CD4-positive, alpha-beta T cell treated with Interleukin-4 for 4 hours (primary cell): ENCODE measurements at places on chromosomes 7 and 10.
A peak's percentile ranks its signal among the peaks of the same experiment; 100 is the strongest.

GRCh38 chr10:22854935-22855421 lies 72.9 kb upstream of the ARMC3 start:
- DNase-seq = no peak

- no peak for DNase-seq
Measured at GRCh38 chr7:30912021-30912730, 523 bp downstream of the AQP1 start.

DNA sequence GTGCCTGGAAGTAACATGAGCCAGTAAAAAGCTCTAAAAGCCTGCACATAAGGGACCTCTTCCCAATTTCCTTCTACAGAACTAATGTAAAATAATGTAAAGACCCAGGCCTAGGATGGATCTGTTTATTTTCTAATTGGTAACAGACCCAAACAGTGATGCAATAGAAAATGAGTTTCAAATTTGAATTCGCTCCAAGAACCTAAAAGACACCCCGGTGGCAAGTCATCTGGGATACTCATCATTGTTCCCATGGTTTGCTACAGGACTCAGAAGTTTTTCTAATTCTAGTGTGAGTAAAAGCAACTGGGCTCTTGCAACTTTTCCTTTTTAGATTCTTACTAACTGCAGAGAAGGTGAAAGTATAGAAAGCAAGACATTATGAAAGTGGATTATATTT lies 271.3 kb upstream of the CACNA2D1 start:
- no peak for DNase-seq

DNA sequence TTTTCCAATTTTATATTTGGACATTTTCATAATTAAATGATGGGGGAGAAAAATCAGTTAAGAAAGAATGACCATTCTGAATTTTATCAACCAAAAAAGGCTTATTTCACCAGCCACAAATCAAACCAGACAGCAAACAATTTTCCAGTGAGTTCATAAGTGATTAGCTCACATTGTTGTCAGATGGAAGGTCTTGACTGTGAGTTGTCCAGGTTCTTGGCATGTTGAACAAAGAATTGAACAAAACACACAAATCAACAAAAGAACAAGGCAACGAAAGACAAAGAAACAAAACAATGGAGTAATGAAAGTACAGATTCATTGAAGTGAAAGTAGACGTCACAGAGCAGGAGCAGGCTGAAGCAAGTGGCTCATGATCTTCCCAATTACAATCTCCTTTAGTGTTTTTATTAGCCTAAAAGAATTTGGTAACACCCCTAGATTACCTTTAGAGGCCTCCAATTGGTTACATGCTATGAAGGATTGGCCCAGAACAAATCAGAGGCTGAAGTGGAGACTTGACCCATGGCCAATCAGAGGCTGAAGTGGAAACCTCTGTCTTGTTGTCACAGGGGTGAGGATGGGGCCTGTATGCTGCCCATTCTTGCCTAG lies 248.7 kb downstream of the NEBL start:
- DNase-seq = no peak

DNA sequence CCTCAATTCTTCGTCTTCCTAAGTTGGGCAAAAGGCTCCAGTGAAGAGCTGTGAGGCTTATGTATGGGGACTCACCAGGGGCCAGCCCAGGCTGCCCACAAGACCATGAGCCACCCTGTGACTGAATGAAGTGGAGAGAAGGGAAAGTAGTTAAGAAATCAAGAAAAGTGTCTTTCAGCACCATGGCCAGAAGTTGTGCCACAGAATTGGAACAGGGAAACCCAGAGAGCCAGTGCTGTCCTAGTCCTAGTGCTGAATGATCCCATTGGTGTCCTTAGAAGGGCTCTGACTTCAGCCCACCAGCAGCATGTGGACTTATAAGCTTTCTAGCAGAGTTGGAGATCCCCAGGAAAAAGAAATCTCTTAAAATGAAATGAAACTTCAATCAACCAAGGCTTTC lies 37.0 kb upstream of the CCSER2 start:
- no peak for DNase-seq

GRCh38 chr7:128081808-128082207 lies 50.6 kb upstream of the LRRC4 start:
- DNase-seq = no peak

DNA sequence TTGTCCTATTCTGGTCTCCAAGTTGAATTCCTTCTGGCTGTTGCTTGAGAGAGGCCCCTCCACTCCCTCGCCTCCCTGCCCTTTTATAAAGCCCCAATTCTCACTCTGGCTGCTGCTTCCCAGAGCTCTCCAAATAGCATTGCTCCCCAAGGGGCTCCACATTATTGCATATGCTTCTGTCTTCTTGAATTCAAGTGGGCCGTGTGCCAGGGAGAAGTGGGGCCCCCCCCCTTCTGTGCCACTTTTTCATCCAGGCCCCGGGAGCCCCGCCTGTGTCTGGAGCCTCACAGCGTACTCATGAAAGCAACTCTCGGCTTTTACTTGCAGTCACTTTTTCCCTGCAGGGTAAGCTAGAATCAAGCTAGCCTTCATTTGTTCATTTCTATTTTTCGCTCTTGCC lies 265.1 kb downstream of the CCSER2 start:
- DNase-seq = no peak

GRCh38 chr7:152383341-152384234 lies 52.2 kb downstream of the KMT2C start:
- no peak for DNase-seq

DNA sequence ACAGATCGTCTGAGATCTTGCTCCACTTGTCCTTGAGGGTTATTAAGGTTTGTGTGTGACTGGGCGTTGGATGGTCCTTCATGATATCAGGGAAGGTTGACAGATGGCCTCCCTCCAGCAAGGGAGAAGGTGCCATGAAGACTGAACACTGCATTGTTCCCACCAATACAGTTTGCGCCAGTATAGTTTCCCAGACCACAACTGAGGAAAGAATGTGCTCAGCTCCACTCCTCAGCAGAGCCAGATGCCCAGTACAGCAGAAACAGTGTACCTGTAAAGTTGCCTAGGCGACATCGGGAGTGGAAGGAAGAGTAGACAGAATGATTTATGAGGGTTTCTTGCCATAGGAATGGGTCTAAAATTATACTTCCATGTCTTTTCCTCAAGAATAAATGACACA lies 137.5 kb downstream of the ST7 start:
- no peak for DNase-seq

GRCh38 chr7:130344271-130344866 lies at the start of gene CPA5:
Gene CPA5, plus strand, starts transcription at chr7:130344816. Its CDS starts 1,670 bp downstream, at chr7:130346486.
- no peak for DNase-seq

- peak; percentile 60 for DNase-seq
Measured at GRCh38 chr7:77199013-77199966, at the start of gene FGL2. Gene FGL2, minus strand, starts transcription at chr7:77199819. Its CDS starts 26 bp downstream, at chr7:77199793.

GRCh38 chr10:130854151-130854550 lies 457.4 kb downstream of the TCERG1L start:
- DNase-seq = no peak

DNA sequence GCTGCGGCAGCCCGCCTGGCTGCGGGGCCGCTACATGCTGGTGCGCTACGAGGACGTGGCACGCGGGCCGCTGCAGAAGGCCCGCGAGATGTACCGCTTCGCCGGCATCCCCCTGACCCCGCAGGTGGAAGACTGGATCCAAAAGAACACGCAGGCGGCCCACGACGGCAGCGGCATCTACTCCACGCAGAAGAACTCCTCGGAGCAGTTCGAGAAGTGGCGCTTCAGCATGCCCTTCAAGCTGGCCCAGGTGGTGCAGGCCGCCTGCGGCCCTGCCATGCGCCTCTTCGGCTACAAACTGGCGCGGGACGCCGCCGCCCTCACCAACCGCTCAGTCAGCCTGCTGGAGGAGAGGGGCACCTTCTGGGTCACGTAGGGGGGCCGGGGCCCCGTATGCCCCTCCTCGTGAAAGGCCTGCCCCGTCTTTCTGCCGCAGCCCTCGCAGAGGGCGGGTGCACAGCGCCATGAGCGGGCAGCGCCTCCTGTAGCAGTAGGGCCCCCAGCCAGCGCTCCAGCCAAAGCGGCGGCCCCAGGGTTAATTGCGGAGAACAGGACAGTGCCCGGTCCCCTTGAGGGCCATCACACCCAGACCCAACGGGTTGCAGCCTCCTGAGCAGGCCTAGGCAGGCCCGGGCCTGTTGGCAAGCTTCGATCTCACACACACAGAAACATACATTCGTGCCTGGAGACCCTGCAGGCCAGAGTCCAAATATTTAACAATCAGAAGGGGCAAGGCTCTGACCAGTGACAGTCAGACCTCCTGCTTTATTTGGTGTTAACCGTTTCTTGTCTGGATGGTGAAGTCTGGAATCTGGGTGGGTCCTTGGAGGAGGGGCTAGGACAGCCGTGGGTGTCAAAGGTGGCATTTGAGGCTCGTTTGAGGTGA lies 44.1 kb downstream of the CHST3 start:
- DNase-seq = no peak

- no peak for DNase-seq
Measured at GRCh38 chr7:112167147-112167546, 39.1 kb downstream of the DOCK4 start.

DNA sequence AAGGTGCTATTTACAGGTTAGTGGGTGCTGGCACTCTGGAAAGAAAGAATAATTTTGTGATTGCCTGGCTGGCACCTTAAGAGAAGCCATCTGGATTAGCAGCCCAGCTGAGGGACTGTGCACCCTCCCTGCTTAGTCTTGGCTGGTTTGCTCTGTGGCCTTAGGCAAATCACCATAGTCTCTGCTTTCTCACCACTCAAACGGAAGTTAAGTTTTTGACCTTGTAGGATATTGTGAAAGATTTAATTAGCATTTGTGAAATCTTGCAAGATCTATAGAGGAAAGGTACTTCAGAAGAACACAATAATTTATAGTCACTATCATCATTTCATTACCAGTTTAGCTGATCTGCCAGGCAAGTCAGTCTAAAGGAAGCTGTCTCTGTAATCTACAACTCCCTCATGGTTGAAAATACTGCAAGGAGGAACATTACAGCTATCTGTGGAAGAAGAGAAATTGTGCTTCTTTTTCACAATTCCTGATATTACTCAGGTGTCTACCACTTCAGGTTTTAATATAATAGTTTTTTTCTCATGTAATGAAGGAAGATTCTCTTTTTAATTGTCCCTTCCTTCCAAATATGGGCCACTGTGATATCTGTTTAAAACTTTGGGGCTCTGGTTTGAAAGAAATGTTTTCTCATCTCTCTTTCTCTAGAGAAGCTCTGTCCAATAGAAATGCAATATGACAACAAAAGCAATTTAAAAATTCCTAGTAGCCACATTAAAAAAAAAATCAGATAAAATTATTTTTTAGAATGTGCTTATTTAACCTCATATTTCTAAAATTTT lies 219.6 kb downstream of the PTEN start:
- no peak for DNase-seq
